ENCODE measurements at places on chromosomes 12 and 14. TPM values are rescaled to one million over a fixed set of nuclear protein-coding genes. Genes with fewer than 3 reads are reported as not detected.

The RHEBL1 gene
- 0.62 TPM for total RNA-seq

The SALL2 gene
- 3.2 TPM for total RNA-seq

The NTF3 gene
- not detected for total RNA-seq

The ACSM4 gene
- not detected for total RNA-seq

The SPIC gene
- not detected for total RNA-seq

The KRT82 gene
- total RNA-seq = not detected

The MUCL1 gene
- total RNA-seq = not detected

The CISTR gene
- not detected for total RNA-seq

The CD4 gene
- 0.25 TPM for total RNA-seq

The ZBTB25 gene
- 4.0 TPM for total RNA-seq

The TMEM119 gene
- 61.6 TPM for total RNA-seq

The PTGER2 gene
- total RNA-seq = 17.5 TPM

The PZP gene
- total RNA-seq = not detected

The ATP6V1D gene
- 133 TPM for total RNA-seq

The FBLN5 gene
- 25.0 TPM for total RNA-seq

The GLS2 gene
- total RNA-seq = 0.22 TPM

The SLC8B1 gene
- total RNA-seq = 20.4 TPM

The UBE2N gene
- total RNA-seq = 50.2 TPM

The ANP32D gene
- not detected for total RNA-seq

The SYCP3 gene
- 0.11 TPM for total RNA-seq

The NDRG2 gene
- 0.44 TPM for total RNA-seq

The CLECL1 gene
- not detected for total RNA-seq

The P2RX7 gene
- total RNA-seq = 2.8 TPM

The REP15 gene
- 2.3 TPM for total RNA-seq

The KRT77 gene
- not detected for total RNA-seq
